ENCODE measurements at places on chromosomes 5 and 9.
A peak's percentile ranks its signal among the peaks of the same experiment; 100 is the strongest.

DNA sequence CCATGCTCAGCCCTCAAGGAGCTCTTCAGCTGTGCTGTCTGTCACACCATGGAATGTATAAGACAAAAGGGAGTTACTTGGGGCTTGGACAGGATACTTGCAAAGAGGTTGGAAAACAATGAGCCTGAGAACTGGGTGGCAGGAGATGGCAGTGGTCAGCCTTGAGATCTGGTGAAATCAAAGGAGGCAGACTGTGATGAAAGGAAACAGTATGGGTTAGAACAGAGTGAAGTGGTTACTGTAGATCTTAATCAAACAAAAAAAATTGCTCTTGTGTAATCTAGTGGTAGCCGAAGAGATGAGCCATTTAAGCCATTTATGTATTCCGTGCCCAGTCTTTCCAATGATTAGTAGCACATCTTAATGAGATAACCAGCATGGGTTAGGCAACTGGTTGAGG is 142.2 kb downstream of the SV2C start:
- DNase-seq = no peak

GRCh38 chr5:8341406-8341805 is 472.5 kb downstream of the MTRR start:
- no peak for DNase-seq

DNA sequence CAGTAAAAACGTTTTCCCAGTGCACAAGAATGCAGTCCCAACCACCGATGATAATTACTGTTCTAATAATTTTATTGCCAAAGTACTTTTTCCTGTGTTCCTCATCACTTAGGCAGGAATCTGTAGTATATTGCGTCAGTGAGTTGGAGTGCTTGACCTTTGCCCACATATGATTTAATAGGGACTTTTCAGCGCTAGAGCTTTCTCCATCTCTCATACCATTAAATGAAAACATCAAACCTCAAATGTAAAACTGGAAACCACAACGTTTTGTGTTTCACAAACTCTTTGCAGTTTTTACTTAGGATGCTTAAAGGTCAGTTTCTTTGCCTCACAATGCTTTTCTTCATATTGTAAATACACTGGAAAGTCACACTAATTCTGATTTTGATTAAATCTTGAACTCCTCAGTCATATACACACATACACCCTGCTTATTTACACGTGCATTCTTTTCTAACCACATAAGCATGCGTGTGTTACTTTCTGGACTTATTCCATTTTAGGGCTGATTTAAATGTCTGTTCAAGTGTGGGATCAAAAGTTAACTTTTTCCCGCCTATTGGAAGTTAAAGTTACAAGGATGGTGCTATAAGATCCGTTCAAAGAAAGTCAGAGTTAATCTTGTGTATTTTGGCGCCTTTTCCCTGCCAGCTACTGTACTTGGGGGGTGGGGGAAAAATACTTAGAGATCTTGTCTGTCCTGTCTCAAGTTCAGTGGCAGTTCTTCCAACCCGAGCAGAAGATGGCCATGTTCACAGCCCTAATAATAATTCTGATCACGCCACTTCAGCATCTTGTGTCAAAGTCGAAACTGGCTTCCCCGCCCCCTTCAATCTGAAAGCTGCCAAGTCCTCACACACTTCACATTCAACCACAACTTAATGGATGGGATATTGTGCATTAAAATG is 6.6 kb upstream of the NFIB start:
- peak; percentile 92 for DNase-seq

- DNase-seq = no peak
These were observed 591.9 kb downstream of the LRRC70 start for GRCh38 chr5:63170486-63170885.

GRCh38 chr5:103271570-103272289 is 13.2 kb downstream of the MACIR start:
- DNase-seq = peak; percentile 12

GRCh38 chr5:91487420-91487819 is 104.3 kb upstream of the ARRDC3 start:
- DNase-seq = peak; percentile 1

DNA sequence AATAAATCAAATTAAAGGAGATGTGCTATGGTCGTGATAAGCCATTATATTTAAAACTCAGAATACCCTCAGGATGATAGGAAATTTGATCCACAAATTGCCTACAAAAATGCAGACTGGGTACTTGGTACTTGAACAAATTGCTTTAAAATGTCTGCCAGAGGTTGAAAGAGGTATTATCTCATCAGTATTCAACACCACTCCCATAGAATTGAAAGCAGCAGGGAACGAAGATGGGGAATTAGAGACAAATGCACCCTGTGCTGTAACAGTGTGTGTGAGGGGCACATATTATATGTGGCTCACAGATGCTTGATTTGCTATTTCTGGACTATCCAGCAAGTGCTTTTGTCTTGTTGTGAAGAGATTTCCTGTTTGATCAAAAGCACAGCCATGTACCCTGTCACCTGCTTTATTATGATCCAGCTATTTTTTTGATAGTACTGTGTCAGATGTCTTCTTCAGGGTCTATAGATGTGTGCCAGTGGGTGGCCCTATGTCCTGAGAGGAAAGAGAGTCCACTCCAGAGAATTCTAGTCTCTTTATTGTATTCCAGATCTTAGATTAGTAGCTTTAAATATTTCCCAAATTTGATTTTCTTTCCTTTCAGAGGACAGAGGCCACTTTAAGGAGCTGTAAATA is 120.1 kb downstream of the XRCC4 start:
- DNase-seq = no peak

DNA sequence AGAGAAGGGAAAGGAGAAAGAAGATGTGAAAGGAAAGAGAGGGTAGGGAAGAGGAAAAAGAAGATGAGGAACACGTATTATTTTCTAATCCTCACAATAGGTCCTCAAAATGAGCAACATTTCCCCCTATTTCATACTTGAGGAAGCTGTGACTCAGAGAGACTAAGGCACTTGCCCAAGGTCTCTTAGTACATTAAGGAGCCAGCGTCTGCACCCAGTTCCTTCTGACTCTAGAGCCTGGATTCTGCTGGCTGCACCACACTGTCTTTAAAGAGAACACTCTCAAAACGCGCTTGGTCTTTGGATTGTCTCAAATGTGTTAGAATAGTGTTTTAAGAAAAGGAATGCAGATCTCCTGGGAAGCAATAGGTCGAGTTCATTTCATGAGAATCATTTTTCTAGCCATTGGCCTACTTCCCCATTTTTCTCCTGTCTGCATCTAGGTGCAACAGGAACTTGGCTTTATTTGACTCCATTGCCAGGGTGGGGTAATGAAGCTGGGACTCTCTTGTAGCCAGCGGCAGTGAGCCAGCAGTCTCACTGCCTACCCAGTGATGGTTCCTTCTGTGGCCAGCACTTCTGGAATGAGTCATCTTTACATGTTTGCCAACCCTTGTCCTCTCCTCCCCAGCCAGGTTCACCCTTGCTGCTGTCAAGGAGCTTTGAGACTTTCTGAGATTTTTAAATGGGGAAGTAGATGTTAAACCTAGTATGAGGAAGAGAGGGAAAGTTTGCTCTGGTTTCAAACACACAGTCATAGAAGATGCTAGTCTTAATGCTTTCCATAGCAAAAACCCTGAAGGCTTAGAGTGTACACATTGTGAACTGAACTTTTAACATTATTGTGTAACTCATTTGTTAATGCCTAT is 82.7 kb downstream of the DOCK8 start:
- DNase-seq = no peak

GRCh38 chr5:166710271-166710670 is 1581.2 kb upstream of the WWC1 start:
- no peak for DNase-seq

DNA sequence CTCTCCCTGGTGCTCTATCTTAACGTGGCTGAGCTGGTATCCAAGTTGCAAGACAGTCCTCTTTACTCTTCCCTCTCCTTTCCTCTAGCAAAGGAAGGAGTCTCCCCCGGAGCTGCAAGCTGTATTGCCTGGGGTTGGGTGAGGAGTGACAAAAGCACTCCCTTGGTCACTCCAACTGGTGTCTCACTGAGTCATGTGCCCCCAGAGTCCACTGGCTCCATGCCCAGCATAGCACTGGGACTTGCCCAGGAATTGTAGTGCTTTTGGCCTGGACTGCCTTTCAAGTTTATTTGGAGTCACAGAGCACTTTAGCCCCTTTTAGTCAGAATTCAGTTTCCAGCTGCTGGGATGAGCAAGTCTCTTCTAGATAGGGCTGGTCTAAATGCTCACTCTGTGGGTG is 82.6 kb upstream of the FST start:
- no peak for DNase-seq

DNA sequence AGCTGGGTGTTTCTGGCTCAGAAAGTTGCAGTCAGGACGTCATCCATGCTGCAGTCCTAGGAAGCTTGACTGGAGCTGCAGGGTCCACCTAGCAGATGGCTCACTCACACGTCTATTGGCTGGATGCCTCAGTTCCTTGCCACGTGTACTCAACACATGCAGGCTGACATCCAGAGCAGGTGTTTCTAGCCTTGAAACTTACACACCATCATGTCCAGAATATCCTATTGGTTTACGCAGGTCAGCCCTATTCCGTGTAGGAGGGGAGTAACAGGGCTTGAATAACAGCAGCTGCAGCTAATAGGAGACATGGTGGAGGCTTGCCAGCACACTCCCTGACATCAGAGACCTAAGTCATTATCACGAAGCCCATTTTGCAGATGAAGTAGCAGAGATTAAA is 473.5 kb downstream of the ACTL7B start:
- no peak for DNase-seq

GRCh38 chr5:84163671-84164070 is 221.0 kb downstream of the EDIL3 start:
- no peak for DNase-seq

DNA sequence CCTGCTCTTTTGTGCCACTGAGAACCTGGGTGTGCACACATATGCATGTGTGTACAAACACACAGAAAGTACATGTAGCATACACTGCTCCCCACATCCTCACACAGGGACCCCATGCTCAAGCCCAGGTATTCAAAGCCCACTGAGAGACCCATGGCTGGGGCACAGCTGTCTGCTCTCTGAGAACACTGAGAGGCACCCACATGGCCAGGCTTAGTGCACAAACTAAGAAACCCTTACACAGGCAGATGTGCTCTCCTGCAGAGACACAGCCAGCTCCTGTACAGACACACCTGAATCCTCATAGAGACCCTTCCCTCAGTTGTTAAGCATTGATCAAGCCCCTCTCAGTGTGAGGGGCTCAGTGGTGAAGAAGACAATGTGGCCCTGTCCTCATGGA is 92.5 kb downstream of the CACNA1B start:
- no peak for DNase-seq

DNA sequence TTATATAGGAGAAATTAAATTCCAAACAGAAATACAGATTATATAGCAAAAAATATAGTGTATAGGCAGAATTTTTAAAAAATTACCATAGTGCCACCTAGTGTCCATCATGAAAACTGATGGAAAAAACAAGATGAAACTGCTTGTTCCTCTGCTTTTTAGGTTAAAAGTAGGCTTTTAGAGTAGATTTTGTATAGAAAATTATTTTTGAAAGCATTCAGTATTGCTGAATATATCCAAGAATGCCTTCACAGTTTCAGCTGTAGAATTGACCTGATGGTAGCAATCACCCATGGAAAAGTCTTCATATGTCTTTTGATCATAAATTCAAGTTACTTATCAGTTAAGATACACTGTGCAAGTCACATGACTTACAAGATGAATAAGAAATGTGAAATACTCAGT is 19.7 kb downstream of the RIOK2 start:
- DNase-seq = peak; percentile 15

- DNase-seq = no peak
These were observed 431.9 kb downstream of the ANXA1 start for GRCh38 chr9:73583576-73583975.

DNA sequence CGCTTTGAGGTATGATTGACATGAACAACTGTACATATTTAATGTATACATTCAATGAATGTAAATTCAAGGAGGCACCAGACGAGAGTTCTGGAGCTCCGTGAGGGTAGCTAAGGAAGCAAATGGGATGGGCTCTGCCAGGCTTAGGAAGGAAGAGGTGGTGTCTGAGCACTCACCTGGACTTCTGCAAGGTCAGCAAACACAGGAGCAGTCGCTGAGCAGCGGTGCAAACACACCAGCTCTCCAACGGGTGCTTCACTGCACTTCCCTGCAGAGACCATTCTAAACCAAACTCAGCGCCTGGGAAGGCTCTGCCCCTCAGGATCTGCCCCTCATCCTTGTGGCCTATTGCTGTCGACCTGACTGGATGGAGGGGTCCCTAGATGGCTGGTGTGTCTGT is 101.5 kb downstream of the COL23A1 start:
- DNase-seq = peak; percentile 19

DNA sequence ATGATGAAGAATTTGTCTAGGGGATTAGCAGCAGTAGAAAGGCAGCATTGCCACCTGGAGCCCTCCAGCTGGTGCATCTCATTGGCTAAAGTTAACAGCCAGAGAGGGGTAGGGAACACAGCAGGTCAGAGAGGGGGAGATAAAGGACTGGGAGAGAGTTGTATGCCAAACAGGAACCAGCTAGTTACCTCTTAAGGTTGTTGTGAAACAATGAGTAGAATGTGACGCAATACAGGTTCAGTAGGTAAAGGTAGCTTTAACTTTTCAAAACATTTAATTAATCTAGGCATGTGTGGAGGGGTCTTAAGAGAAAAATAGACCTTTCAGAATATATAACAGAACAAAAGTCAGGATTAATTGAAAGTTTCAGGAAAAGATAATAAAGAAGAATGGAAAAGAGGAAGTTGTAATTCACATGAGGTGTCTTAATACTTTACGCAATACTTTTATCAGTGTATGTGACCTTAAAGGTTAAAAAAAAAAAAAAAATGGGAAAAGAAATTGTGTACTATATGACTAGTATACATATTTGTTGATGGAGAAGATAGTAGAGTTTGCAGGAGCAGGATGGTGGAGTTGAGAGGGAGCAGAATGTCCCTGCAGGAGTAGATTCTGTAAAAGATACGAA is 14.3 kb downstream of the FBXO38 start:
- DNase-seq = no peak

GRCh38 chr5:135228222-135228621 is 170.8 kb downstream of the MACROH2A1 start:
- DNase-seq = no peak

DNA sequence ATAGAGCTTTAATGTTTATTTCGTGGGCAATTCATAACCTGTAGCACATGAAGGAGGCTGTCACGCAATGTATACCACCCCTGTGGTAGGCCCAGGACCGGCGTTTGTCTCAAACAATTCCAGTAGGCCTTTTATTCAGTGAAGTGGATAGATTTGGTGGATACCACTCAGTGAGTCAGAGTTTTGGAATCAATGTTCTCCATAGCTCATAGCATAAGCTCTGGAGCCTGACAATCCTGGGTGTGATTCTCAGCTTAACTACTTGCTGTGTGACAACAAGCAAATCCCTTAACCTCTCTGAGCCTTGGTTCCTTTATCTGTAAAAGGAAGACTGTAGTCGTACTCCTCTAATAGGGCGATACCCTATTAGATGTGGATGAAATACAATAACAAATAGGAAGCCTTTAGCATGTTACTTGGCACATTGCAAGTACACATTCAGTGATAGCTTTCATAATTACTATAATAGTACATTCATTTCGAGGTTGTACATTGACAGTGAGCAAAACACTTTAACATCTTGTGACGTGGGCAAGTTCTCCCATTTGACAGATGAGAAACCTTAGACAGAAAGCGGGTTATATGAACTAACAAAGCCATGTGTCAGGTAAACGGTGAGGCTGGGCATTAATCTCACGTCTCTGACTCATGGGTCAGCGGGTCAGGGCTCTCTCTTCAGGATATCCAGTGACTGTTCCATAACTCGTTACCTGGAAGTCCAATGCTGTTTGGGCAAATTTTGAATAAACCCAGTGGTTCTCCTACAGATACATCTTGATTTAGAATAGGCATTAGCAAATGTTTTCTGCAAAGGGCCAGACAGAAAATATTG is 130.8 kb downstream of the C9orf152 start:
- no peak for DNase-seq

Measured in DMS79 treated with DMSO at 0.1 percent for 48 hours (cell line).